Hematopoietic multipotent progenitor cell treated with erythropoietin and hydrocortisone succinate and interleukin-3 and kit ligand, for 4 days (in vitro differentiated cells): ENCODE measurements at places on chromosomes 4 and X.

- DNase-seq, result peak; percentile 19
Measured at GRCh38 chr4:4519297-4519894, 22.5 kb downstream of the STX18 start.

- DNase-seq, result no peak
Measured at GRCh38 chrX:102723456-102723855, 2.9 kb downstream of the GPRASP3 start.

DNA sequence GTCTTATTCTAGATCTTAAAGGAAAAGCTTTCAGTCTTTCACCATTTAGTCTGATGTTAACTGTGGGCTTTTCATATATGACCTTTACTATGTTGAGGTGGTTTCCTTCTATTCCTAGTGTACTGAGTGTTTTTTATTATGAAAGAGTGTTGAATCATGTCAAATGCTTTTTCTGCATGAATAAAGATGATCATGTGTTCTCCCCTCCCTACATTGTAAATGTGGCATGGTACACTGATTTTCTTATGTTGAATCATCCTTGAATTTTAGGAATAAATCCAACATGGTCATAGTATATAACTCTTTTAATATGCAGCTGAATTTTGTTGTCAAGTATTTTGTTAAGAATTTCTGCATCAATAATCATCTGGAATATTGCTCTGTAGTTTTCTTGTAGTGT, 4.3 kb downstream of the CLGN start:
- no peak for DNase-seq

GRCh38 chr4:101954975-101955678, 164.6 kb downstream of the BANK1 start:
- no peak for DNase-seq

GRCh38 chr4:175330236-175330635, 412.1 kb downstream of the ADAM29 start:
- DNase-seq, result no peak

- DNase-seq, result no peak
Measured at GRCh38 chr4:14631806-14632440, 370.4 kb upstream of the CPEB2 start.

GRCh38 chr4:137343221-137343620, 189.1 kb downstream of the PCDH18 start:
- DNase-seq, result no peak

- DNase-seq, result peak; percentile 25
Measured at GRCh38 chrX:34638116-34638515, 19.0 kb downstream of the TMEM47 start.

- peak; percentile 66 for DNase-seq
Measured at GRCh38 chr4:151276787-151277562, at the start of gene PRSS48. Gene PRSS48 (plus strand): TSS chr4:151277161. CDS start chr4:151277173, 12 bp downstream.

GRCh38 chrX:154593201-154593600, 8.3 kb downstream of the CTAG1A start:
- DNase-seq, result no peak

DNA sequence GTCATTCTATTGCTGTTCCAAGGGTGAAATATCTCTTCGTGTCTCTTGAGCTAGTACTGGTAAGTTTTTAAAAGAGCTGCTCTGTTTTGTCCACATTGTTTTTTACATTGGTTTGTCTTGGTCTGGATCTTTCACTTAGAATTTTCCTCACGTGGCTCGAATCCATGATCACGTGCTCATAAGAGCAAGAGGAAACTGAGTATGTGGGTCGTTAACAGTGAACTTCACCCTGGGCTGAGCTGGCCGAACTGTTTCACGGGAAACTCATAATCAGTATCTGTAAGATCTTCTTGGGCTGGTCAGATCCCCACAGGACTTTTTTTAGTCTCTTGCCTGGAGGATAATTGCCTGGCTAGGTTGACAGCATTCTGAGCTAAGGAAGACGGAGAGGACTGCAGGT, 77.8 kb upstream of the HELT start:
- no peak for DNase-seq

GRCh38 chr4:142262956-142263355, 583.1 kb downstream of the INPP4B start:
- no peak for DNase-seq

DNA sequence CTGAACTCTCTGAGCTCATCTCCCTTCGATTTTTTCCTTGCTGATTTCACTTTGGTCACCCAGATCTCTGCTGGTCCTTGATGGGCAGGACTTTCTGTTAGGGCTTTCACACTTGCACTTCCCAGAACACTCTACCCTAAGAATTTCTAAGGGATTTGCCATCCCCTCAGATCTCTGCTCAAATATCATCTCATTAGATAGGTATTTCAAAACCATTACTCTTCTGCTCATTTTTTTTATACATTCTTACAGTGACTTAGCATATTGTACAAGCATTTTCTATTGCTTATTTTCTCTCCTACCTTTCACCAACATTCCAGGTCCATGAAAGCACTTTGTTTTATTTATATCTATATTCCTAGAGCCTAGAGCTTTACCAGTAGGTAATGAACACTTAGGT, 913.3 kb downstream of the PDHA2 start:
- DNase-seq, result no peak

GRCh38 chrX:119853444-119853843, 681 bp upstream of the UPF3B start:
- no peak for DNase-seq

GRCh38 chr4:126807132-126807531, 825.6 kb upstream of the INTU start:
- DNase-seq, result no peak

DNA sequence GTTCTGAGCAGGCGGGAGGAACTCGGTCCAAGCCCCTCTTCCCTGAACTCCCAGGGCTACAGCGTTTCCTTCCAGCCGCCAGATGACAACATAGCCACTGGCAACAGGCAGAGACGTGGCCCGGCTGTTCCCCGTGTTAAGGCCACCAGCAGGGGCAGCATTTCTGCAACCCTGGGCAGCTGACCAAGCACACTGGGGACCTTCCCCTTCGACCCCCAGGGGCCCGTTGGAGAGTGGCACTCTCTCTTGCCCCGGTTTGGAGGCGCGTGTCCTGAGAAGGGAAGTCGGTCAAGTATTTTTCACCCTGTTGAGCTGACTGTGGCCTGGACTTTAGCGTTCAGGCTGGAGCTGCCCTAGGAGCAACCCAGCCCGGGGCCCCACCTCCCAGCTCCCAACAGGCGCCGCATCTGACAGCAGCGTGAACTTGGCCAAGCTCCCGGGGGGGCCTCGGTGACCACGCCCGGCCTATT, 37.6 kb downstream of the ZBTB49 start:
- DNase-seq, result peak; percentile 48

- no peak for DNase-seq
Measured at GRCh38 chr4:31657859-31658570, 937.8 kb downstream of the PCDH7 start.

- DNase-seq, result peak; percentile 34
Measured at GRCh38 chr4:10008609-10009005, 12.7 kb downstream of the SLC2A9 start.

GRCh38 chr4:37464373-37465128, 220.0 kb downstream of the NWD2 start:
- DNase-seq, result no peak

DNA sequence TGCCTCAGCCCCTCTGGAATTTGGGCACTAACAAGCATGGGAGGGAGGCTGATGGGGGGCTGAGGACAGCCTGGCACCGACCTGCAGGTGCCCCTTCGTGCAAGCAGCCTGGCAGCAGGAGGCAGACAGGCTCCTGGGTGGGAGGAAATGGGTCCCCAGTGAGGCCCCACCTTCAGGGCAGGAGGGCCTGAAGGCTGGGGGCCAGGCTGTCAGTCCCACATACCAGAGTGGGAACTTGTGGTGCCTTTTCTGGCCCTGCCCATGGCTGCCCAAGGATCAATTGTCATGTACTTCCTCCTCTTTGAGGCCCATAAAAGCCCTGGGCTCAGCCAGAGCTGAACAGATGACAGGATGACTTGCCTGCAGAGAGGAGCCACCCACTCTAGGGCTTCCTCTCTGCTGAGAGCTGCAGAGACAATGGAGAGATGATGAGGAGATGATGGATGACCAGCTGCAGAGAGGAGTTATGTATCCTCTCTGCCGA, 141.0 kb downstream of the PDHA2 start:
- peak; percentile 2 for DNase-seq

- no peak for DNase-seq
Measured at GRCh38 chr4:24203926-24204325, 314.1 kb upstream of the PPARGC1A start.

GRCh38 chrX:13659063-13659462, 6.1 kb downstream of the TCEANC start:
- DNase-seq, result peak; percentile 51

- DNase-seq, result no peak
Measured at GRCh38 chr4:115844180-115844579, 730.8 kb upstream of the NDST4 start.

GRCh38 chr4:156293657-156294297, 340.1 kb upstream of the CTSO start:
- DNase-seq, result peak; percentile 15

- DNase-seq, result no peak
Measured at GRCh38 chrX:53089925-53090324, 4.0 kb upstream of the KANTR start.

- DNase-seq, result no peak
Measured at GRCh38 chr4:151717314-151717713, 43.5 kb downstream of the GATB start.

- DNase-seq, result no peak
Measured at GRCh38 chr4:53587135-53587534, 4.2 kb downstream of the LNX1 start.

GRCh38 chr4:178448372-178449035, 1006.3 kb upstream of the AGA start:
- DNase-seq, result no peak

GRCh38 chrX:141375011-141375760, 132.9 kb upstream of the SPANXC start:
- no peak for DNase-seq

DNA sequence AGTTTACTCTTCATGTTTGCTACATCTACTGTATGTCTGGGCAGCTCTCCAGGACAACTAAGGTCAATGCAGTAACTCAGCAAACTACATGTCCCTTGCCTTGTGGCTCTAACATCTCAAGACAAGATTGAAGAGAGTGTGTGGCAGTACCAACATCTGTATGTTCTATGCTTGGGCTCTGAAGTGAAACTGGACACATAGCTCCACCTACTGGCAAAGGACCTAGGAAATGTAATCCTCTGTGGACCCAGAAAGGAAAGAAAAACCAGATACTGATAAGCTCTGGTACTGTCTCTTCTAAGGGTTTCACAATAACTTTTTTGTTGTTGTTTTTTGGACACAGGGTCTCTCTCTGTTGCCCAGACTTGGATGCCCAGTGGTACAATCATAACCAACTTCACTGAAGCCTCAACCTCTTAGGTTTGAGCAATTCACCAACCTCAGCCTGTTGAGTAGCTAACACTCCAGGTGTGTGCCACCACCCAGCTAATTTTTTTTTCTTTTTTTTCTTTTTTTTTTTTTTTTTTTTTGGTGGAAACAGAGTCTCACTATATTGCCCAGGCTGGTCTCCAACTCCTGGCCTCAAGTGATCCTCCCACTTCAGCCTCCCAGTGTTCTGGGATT, 64.1 kb downstream of the QDPR start:
- DNase-seq, result peak; percentile 87

DNA sequence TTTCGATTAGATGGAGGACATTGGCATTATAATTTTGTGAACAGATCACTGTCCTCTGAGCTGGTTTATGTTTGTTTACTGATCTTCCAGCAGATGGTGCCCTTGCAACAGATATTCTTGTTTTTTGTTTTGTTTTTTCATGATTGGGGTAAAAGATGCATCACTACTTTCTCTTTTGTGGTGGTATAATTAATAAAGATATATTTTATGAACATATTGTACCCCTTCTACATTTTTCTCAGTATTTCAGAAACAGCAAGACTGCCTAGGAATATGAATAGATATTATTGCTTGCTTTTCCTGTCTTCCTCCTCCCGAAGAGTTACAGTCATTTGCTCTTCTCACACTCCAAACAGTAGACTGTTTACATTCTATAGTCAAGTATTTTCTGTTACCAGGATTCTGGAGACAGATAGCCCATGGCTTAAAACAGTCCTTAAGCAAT, 905.2 kb downstream of the TRAM1L1 start:
- DNase-seq, result peak; percentile 48

GRCh38 chrX:82757614-82758013, 750.5 kb upstream of the POU3F4 start:
- DNase-seq, result no peak

GRCh38 chr4:98199247-98199646, 56.0 kb upstream of the STPG2 start:
- no peak for DNase-seq

- DNase-seq, result no peak
Measured at GRCh38 chr4:65416891-65417290, 253.4 kb downstream of the EPHA5 start.

- DNase-seq, result no peak
Measured at GRCh38 chr4:187178587-187178986, 454.9 kb upstream of the FAT1 start.

GRCh38 chr4:184265546-184266351, 48.1 kb upstream of the ENPP6 start:
- peak; percentile 25 for DNase-seq

- no peak for DNase-seq
Measured at GRCh38 chr4:2947926-2948325, 15.3 kb downstream of the NOP14 start.

- no peak for DNase-seq
Measured at GRCh38 chr4:11367371-11367770, 61.3 kb downstream of the HS3ST1 start.

- DNase-seq, result no peak
Measured at GRCh38 chrX:78527818-78528217, 131.3 kb downstream of the RTL3 start.

DNA sequence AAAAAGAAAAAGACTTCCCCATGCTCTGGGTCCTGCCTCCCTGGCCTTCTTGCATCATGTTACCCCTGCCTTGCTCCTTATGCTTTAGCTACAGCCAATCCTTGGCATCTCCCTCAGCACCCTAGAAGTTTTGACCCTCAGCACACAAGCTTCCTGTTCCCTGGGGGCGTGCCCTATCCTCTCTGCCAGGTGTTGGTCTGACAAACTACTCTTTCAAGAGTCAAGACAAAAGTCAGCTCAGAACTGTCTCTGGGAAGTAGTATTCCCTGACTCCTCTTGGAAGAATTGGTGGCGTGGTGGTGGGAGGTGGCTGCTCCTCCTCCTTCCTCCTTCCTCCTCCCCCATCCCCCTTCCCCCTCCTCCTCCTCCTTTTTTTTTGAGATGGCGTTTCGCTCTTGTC, 41.0 kb downstream of the PRPS1 start:
- no peak for DNase-seq

DNA sequence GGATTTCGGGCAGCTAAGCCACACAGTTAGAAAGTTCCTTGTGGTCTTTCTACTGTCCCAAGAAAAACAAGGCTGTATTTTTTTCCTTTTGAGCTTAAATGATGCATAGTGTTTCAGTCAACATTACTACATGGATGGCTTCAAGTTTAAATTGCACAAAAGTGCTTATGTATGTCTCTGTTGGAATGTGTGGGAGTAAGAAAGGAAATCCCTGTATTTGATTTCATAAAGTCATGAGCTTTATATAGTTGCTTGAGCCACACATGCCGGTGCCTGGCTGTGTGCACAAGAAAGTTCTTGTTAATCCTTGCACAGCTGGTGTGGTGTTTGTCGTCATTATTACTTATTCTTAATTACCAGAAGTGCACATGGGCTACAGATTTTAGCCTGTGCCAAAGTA, 262.2 kb downstream of the ARHGAP10 start:
- no peak for DNase-seq
